Nephron progenitor cell (in vitro differentiated cells): ENCODE measurements at places on chromosomes 12 and 14.

GRCh38 chr12:97300891-97301290, 161.7 kb upstream of the RMST start:
- no peak for DNase-seq

- no peak for DNase-seq
These were observed 26.5 kb upstream of the ACTN1 start for GRCh38 chr14:69005432-69006148.

DNA sequence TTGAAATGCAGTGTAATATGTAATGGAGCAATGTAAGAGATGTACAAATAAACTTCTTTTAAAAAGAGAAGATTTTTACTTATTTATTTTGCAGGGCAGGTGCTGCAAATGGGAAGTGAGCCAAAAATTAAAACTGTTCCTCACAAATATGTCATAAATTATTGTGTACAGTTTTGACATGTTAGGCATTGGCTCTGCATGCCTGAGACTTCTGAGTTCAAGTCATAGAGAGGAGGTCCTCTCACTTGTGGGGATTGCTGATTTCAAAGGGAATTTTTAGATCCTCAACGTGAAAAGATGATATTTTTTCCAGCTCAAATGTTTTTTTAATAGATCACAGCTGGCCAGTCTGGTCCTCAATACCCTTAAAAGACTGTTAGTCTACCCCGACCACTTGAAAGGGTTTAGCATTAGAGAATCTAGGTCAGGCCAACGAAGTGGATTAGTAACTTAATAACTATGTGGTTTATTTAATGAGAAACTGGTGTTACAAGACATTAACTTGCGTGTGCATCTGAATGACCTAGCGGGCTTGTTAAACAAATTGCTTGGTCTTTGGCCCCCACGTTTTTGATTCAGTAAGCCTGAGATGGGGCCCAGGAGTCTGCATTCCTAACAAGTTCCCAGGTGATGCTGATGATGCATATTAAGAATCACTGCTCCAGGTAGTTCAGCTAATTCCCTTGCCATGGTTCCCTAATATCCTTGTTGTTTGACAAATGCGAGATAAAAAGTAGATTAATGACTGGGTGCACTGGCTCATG, 30.9 kb upstream of the WDR89 start:
- DNase-seq = no peak

DNA sequence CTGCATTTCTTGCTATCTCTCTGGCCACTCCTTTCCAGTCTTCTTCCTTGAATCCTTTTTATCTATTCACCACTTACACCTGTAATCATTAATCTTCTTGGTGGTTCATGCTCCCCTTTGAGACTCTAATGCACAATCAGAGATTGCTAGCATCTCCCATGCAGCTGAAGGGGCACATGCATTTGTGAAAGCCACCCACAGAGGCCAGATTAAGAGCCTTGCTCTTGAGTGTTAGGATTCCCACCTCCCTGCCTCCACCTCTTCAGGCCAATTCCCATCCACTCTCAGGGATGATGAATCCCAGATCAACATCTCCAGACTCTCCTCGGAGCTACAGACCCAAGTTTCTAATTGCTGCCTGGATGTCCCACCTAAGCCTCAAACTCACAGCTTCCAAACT, 19.4 kb upstream of the KRT18 start:
- DNase-seq = no peak

- no peak for DNase-seq
These were observed 7.6 kb upstream of the UNC119B start for GRCh38 chr12:120702637-120703036.

DNA sequence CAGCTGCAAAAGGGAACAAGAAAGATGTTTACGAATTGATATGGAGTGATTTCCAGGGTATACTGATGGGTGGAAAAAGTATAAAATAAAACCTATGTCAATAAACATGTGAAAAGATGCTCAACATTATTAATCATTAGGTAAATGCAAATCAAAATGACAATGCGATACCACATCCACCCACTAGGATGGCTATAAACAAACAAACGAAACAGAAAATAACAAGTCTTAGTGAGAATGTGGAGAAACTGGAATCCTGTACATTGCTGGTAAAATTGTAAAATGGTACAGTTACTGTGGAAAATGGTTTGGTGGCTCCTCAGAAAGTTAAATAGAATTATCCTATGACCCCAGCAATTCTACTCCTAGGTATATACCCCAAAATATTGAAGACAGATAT, 9.5 kb upstream of the BEST3 start:
- DNase-seq = no peak

GRCh38 chr12:1463073-1463905, 131.1 kb downstream of the FBXL14 start:
- DNase-seq = no peak

DNA sequence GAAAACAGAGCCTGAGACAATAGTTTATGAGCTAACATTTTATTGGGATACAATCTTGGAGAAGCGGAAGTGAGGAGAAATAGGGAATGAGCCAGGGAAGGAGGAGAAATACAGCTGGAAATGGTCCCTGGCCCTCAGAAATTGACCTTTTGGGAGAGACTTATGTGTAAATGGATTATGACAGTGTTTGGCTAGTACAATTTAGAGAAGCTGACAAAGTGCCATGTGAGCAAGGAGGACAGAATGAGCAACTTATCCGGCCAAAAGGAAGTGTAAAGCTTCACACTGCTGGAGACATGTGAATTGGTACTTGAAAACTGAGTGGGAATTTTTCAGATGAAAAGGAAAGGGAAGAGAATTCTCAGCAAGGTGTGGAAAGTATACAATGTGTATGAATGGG, 2.9 kb downstream of the GLIPR1 start:
- DNase-seq = no peak

- peak; percentile 37 for DNase-seq
These were observed 325.1 kb downstream of the BCL11B start for GRCh38 chr14:98946940-98947339.

- no peak for DNase-seq
These were observed 31.7 kb upstream of the DYNC1H1 start for GRCh38 chr14:101932673-101933072.

DNA sequence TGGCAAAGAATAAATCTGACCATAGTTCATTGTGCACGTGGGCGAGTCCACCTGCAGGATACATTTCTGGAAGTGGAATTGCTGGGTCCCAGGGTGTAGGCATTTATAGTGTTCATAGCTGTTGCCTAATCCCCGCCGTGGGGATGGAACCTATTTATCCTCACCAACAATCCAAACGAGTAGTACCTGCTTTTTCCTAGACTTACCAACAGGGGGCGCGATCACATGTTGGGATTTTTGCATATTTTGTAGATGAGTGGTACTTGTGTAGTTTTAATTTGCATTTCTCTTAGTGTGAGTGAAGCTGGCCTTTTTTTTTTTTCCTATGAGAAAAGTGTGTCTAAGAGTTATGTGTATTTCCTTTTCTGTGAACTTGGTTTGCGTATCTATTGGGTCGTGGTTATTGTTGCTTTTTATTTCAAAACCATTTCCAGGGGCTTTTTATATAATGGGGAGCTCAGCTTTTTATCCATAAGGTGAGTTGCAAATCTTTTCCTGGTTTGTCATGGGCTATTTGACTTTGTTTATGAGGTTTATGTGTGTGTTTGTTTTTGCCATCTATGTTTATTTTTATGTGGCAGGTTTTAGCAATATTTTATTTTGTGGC, 67.2 kb downstream of the CCDC92 start:
- DNase-seq = peak; percentile 34

- DNase-seq = peak; percentile 57
These were observed 155.0 kb upstream of the C14orf180 start for GRCh38 chr14:104424406-104425072.
